ENCODE measurements at places on chromosomes 1 and 21.

DNA sequence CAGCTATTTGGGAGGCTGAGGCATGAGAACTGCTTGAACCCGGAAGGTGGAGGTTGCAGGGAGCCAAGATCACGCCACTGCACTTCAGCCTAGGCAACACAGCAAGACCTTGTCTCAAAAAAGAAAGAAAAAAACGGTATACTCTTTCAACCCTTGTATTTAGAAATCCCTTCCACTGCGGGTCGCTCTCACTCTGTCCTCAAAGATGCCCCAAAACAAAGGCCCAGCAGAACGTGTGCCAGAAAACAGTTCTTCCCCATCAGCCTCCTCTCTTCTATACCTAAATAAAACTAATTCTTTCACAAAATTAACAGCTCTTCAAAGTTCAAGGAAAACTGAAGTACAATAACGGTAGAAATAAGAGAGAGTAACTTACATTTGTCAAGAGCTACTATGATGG is 13.2 kb downstream of the SETD4 start:
- no peak for DNase-seq

DNA sequence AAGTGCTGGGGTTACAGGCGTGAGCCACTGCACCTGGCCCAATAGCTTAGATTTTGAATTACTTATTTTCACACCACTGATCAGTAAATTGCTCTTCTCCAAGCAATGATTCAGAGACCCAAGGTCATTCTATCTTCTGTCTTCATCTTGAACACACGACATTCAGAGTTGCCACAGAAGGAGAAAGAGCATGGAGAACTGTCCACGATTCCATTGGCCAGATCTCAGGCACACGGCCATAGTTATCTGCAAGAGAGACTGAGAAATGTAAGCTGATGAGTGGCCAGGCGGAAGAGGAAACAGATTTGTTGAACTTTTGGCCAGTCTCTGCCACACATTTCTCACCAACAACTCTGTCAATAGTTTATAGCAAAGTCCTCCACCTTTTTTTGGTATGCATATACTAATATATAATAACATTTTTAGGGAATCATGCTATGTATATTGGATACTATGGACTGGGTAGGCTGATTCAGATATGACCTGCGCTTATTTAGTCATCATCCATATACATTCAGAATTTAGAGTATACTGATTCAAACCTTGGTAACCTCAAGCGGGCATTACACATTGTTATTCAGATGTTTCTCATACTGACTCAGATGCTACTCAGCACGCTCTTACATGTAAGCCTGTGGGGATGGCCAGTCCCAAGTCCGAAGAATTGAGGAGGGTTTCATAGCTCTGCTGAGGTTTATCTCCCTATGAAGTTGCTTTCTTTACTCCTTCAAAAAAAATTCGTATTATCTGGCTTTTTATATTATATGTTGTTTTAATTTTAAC is 25.5 kb upstream of the CAP1 start:
- DNase-seq: peak; percentile 96

- no peak for DNase-seq
Measured at GRCh38 chr1:182340233-182341058, 51.1 kb downstream of the GLUL start.

DNA sequence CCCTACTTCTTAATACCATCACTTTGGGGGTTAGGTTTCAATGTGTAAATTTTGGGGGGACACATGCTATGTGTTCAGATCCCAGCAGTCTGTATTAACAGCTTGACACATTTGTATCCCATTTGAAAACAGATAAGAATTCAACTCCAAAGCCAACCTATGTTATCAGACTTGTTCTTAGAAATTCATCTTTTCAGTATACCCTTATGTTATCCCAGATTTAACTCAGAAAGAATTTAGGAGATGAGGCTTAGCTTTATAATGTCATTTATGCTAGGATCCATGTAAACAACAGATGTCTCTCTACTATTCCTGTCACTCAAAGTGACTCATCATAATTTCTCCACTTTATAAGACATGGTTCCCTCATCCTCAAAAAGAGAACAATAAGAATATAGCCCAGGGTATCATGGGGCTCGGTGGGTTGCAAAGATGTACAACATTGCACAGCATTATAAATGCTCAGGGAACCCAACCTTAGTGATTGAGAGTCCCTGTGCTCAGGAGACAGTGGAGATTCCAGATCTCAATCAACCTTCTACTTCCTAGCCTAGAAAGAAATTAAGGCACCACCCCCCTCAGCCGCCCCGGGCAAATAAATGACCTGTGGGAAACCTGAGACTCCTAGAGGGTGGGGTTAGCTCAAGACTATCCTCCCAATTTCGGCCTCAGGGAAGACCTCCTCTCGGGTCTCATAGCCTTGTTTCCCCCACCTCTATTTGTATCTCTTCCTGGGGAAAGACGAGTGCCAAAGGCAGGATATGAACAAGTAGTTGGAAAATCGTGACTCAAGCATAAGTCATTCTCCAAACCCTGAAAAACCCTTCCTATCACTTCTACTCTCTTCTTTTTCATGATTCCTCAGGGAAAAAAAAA is 265.1 kb upstream of the CAMK1G start:
- peak; percentile 69 for DNase-seq

- no peak for DNase-seq
Measured at GRCh38 chr1:233935297-233935868, 30.9 kb downstream of the SLC35F3 start.

DNA sequence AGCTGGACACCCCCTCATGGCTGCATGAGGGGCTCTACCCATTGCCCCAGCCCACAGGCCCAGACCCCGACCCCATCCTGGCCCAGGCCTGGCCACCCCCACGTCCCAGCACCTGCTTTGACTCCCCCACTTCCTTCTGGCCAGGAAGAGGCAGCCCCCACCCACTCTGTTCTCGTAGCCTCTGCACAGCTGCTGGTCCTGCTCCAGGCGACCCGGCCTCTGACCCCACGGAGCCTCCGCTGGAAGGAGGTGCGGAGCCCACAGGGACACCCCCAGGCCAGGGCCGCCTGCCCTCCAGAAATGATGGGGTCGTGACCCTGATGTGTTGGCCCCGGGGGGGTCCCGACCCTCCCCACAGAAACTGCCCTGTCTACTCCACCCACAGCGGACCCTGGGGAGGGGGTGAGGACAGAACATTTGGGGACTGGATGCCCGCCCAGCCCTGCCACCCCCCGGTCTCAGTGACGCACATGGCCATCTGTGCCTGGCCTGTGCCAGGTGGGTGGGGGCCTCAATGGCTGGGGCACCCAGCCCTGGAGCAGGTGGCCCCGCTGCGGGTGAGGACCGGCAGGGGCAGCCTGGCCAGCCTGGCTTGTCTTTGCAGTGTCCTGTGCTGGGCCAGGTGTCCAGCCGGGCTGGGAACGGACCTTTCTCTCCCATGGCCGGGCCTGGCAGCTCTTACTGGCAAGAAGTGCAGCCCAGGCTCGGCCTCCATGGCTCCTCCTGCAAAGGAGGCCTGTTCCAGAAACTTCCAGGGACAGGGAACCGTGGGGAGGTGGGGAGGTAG is 78.6 kb downstream of the MORN1 start:
- DNase-seq: no peak

DNA sequence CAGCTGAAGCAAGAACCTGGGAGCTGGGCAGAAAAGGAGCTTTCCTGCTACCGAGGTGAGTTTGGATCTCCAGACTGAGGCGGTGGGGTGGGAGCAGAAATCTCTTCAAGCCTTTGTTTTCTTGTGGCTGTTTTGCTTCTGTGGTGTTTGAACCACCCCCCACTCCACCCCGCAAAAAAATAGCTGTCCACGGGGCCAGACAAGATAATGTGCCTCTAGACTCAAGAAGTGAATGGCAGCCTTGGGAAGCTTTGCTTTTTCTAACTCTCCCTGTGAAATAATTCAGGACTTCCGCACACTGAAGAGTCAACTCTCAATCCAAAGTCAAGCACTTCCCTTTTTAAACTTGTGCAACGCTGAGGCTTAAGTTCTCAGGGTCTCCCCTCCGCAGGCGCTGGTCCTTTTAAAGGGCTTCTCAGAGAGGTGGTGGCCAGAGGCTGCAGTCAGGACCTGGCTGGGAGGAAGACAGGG is 159.6 kb upstream of the COA6 start:
- DNase-seq: no peak

- no peak for DNase-seq
Measured at GRCh38 chr1:150146849-150147542, 2.7 kb upstream of the PLEKHO1 start.

- DNase-seq: no peak
Measured at GRCh38 chr1:92218559-92218958, 844 bp downstream of the C1orf146 start.

GRCh38 chr1:154867064-154867825 is 2.8 kb downstream of the KCNN3 start:
- peak; percentile 84 for DNase-seq

DNA sequence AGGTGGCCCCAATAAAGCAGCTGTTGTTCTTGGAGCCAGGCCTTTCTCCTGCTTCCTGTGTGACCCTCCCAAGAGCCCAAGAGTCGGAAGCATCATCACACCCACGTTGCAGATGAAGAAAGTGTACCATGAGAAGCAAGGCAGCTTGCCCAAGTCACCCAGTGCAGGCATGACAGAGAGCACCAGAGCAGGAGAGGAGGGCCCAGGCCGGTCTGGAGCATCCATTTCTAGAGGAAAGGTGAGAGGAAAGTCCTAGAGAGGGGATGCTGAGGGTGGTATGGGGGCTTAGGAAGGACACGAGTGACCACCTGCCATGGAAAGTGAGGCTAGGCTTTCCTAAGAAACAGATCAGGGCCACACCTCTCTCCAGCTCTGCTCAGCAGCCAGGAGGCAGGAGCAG is 47.0 kb downstream of the C1orf198 start:
- DNase-seq: no peak

DNA sequence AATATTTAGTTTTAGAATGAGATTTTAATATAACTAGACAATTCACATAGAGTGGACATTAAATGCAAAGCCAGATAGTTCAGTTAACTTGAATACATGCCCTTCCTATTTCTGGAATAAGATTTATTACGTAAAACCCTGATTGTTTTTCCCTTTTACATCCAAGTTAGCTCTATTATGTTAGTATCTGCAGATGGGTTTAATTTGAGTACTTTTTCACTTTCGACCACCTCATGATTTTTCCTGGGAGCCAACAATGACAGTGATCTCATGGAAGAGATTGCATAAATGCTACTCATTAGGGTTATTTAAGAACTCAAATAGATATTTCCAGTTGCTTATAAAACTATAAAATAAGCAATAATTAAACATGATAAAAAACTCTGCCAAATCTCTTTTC is 199.4 kb upstream of the PTGFR start:
- no peak for DNase-seq

GRCh38 chr21:34693192-34693810 is 24.5 kb downstream of the CLIC6 start:
- peak; percentile 78 for DNase-seq

GRCh38 chr1:212484701-212485570 is 52.2 kb downstream of the NENF start:
- DNase-seq: peak; percentile 90

- DNase-seq: no peak
Measured at GRCh38 chr1:23625459-23625858, 66.1 kb upstream of the RPL11 start.

DNA sequence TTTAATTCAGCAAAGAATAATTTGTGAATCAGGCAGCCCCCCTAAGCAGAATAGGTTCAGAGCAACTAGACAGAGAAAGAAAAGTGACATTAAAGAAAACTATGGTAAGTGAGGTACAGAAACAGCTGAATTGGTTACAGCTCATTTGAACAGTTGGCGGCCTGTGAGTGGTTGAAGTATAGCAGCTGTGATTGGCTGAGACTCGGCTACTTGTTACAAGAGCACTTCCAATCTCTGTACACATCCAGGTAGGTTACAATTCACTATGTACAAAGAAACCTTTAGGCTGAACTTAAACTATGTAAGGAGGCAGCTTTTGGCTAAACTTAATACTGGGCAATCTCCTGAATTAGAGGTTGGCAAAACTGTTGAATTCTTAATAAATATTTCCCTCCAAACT is 171.1 kb upstream of the LHX8 start:
- no peak for DNase-seq

- DNase-seq: peak; percentile 13
Measured at GRCh38 chr1:118275472-118276115, 90.6 kb upstream of the SPAG17 start.

DNA sequence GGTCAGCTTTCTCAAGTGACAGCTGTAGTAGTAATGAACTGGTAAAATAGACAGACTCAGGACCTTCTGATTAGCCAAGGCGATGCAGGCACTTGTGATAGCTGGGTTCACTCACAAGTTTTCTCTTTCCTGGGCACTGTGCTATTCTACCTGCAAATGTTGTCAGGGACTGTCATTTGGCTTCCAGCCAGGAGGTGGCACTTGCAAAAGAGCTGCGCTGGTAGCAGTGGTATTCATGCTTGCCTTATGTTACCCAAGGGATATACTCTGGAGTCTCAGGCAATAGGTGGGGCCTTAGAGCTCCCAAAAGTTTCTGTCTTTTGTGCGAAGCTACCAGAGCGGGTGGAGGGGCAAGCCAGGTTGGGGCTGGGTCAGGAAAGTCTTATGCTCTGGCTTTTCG is 23.5 kb downstream of the IFI44 start:
- peak; percentile 34 for DNase-seq

DNA sequence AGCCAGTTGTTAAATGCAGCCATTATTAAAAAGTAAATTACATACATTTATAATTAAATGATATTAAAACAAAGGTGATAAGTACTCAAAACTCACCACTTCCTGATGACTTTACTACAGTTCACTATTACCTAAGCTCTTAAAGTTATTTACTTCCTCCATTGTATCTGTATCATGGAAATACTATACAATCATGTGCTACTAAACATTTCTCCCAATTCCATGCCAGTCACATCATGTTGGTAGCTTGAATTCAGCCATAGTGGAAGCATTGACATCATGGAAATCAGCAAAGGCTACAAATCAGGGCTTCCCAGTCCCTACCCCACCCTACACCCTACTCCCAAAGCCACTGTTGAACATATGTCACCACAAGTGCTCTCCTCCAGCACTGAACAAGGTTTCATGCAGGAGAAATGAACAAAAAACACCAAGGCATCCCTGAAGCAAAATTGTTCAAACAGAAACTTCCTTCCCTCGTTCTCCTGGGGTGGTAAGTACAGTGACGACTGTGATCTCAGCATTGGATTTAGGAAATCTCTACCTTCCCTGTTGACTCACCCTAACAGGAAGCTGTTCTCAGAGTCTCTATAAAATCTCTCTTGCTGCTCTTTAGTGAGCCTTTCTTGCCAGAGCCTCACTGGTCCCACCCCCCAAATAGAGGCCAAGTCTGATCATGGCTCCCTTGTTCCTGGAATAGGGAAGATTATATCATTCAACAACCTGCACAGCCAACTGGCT is 12.7 kb downstream of the VSIG8 start:
- DNase-seq: peak; percentile 84

GRCh38 chr1:182802006-182802803 is 12.6 kb downstream of the NPL start:
- peak; percentile 95 for DNase-seq
